ENCODE measurements at places on chromosomes 5 and 9.

DNA sequence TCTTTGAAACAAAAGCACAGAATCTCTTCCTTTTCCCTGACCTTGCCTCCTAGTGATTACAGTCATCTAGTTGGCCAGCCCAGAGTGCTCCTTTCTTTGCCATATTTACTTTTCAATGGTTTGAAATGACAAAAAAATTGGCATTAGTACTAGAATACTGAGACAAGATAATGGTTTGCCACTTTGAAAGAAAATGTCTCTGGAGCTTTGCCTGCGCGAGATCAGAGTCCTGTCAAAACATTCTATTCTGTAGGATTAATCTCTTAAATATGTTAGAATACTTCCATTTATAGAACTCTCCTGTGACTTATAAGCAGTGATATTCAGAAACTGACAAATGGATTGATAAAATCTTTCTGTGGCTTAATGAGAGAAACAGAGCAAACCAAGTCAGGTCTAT, 484.0 kb upstream of the IZUMO3 start:
- no peaks in the 10 kb centered on the region for H3K4me1 ChIP-seq
- H3K36me3 ChIP-seq, result no peaks in the 10 kb centered on the region
- no peak for DNase-seq
- H3K27me3 ChIP-seq, result no peaks in the 10 kb centered on the region
- H3K4me3 ChIP-seq, result no peak overlapping the region
- H3K27ac ChIP-seq, result no peak overlapping the region

GRCh38 chr5:44497606-44498005, 108.4 kb upstream of the FGF10 start:
- H3K4me1 ChIP-seq, result no peaks in the 10 kb centered on the region
- no peaks in the 10 kb centered on the region for H3K36me3 ChIP-seq
- H3K27me3 ChIP-seq, result no peaks in the 10 kb centered on the region
- DNase-seq, result no peak
- H3K27ac ChIP-seq, result no peak overlapping the region

DNA sequence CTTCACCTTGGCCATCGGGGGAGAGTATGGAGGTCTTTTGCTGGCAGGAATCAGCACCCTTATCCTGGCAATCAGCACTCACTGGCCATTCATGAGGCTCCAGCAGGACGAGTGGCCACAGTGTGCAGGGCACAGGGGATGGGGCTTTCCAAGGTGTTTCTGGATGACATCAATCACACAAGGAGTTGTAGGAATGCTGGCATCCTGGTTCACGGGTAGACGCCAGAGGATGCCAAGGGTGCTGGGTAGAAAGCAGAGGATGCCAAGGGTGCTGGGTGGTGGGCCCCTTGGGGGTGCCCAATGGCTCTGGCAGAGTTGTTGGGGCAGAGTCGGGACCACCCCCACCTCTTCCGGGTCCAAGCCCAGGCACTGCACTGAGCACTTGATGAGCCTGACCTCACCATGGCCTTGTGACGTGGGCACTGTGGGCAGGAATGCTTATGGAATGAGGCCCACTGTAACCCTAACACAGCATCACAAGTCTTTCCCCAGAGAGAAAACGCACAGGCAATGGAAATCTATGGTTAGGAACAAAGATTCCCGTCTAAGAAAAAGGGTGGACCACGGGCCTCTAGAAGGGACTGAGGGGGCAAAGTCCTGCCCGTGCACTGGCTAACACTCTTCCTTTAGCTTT, 29.1 kb downstream of the CEL start:
- no peaks in the 10 kb centered on the region for H3K4me1 ChIP-seq
- H3K27me3 ChIP-seq, result no peaks in the 10 kb centered on the region
- H3K36me3 ChIP-seq, result no peaks in the 10 kb centered on the region
- DNase-seq, result no peak
- H3K4me3 ChIP-seq, result no peak overlapping the region

DNA sequence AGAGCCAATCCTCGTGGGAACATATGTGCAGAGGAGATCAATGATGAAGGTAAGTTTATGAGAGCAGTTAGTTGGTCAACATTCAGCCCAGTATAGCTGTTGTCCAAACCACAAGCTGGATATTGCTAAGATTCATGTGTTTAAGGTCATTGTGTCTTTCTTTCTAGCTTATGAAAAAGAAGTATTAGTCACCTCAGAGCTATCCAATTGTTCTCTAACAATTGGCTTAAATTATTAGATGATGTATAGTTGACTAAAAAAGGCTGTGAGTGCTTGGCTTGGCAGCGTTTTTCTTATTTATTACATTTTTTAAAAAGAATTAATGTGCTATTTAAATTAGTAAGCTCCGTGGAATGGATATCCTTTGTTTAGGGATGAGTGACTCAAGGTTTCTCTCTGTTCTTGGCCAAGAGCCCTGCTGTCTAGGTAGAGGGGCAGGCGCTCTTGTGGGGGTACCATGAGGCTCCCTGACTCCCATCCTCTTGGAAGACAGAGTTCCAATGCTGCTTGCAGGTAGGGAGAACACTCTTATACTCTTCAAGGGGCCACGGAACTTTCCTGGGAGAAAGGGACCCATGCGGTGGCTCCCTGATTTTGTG, 487.4 kb downstream of the IRX1 start:
- no peak overlapping the region for H3K4me3 ChIP-seq
- no peaks in the 10 kb centered on the region for H3K36me3 ChIP-seq
- DNase-seq, result no peak
- no peaks in the 10 kb centered on the region for H3K4me1 ChIP-seq
- H3K27me3 ChIP-seq, result no peaks in the 10 kb centered on the region

- no peaks in the 10 kb centered on the region for H3K4me1 ChIP-seq
- H3K36me3 ChIP-seq, result no peaks in the 10 kb centered on the region
- peaks cover 15% of the 10 kb centered on the region for H3K27me3 ChIP-seq
- no peak for DNase-seq
- H3K4me3 ChIP-seq, result no peak overlapping the region
These were observed 14.1 kb upstream of the RNF145 start for GRCh38 chr5:159223469-159223868.

GRCh38 chr5:132422720-132423437, 53.4 kb downstream of the SLC22A5 start:
- H3K27me3 ChIP-seq, result no peaks in the 10 kb centered on the region
- DNase-seq, result no peak
- H3K4me1 ChIP-seq, result no peaks in the 10 kb centered on the region
- no peak overlapping the region for H3K4me3 ChIP-seq

GRCh38 chr5:8382456-8382855, 513.5 kb downstream of the MTRR start:
- H3K36me3 ChIP-seq, result no peaks in the 10 kb centered on the region
- no peak overlapping the region for H3K4me3 ChIP-seq
- H3K27ac ChIP-seq, result no peak overlapping the region
- H3K4me1 ChIP-seq, result no peaks in the 10 kb centered on the region

DNA sequence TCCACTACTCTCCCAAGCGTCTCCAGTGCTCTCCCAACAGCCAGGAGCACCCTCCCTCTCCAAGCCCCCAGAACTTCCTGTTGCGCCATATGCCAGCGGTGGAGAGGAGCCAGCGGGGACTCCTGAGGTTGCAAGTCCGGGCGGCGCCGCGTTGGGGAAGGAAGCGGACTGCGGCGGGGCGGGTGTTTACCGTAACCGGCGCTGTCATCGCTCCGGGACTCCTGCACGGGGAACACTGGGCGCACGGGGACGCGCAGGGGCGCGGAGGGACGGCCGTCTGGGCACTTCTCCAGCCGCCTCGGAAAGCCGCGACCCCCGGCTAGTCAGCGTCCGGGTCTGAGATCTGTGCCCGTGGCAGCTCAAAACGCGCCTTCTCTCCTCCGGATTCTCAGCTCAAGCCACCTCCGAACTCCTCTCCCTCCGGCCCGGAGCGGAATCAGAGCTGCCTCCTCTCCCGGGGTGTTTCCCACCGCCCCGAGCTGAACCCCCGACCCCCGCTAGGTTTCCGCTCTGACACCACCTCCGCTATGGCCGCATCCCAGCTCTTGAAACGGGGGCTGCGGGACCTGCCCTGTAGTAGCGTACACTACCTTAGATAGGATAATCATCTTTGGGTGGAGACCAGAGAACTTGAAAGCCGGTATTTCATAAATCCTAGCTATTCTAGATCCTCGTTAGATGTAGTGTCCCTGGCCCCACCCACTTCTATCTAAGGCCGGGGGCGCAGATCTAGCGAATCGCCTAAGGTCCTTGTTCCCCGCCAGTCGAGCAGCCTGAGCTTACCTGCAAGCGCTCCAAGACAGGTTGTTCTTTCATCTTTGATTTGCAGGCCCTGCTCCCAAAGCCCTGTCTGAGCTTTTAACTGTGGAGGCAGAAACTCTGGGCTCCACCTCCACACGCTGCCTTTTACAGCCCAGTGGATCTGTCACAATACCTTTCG, at the start of gene TRPM6:
TSS of gene TRPM6 (minus strand) at position 881 of the 940 bp plus-strand sequence. CDS start at position 816, 65 bp downstream.
- peaks cover 1% of the 10 kb centered on the region for H3K4me1 ChIP-seq
- H3K27ac ChIP-seq, result no peak within 1 kb of the TSS
- no peaks in the 10 kb centered on the region for H3K27me3 ChIP-seq
- H3K4me3 ChIP-seq, result peak within 1 kb of the TSS; percentile 63
- no peaks in the 10 kb centered on the region for H3K36me3 ChIP-seq

DNA sequence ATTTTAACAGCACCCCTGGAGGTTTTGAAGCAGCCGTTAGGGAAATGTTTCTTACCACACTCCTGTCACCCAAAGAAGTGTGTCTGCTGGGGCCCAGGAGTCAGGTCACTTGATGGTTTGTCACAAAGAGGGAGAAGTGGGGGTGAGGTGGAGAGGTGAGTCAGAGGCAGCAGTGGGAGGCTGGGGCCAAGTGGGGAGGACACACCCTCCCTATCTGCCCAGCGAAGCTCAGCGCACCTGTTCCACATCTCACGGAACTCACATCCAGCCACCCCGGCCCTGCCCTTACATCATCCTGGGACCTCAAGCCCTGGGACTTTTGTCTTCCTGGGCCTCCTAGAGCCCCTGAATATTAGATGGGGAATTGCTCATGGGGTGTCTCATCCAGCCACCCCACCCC, 171.1 kb upstream of the SMIM23 start:
- H3K36me3 ChIP-seq, result no peaks in the 10 kb centered on the region
- no peak for DNase-seq
- no peak overlapping the region for H3K27ac ChIP-seq
- H3K4me1 ChIP-seq, result peaks cover 6% of the 10 kb centered on the region
- peaks cover 11% of the 10 kb centered on the region for H3K27me3 ChIP-seq

DNA sequence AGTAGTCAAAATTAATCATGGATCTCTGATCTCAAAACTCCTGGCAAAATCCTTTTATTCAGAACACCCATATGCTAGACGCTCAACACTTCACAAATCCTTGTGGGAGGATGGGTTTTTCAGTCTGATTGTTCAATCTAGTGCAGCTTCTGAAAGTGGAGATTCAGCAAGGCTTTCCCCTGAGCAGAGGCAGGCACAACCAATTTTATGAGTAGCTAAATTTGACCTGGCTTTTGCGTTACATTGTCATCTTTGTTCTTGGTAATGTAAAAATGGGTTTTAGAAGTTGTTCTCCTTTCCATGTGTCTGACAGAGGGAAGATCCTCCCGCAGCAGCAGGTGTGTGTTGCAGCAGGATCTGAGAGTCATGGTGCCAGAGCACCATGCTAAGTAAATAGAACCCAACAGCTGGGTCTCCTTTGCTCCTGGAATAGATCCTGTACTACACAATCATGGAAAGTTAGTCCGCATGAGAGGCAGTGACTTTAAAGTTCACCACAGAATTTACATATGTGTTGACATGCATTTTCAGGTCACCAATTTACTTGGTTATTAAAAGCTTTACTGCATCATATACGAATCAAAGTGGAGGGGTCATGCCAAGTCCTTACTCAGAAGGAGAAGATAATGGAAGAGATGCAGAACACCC, 70.1 kb upstream of the MEF2C start:
- no peak overlapping the region for H3K4me3 ChIP-seq
- DNase-seq, result no peak
- no peaks in the 10 kb centered on the region for H3K27me3 ChIP-seq

DNA sequence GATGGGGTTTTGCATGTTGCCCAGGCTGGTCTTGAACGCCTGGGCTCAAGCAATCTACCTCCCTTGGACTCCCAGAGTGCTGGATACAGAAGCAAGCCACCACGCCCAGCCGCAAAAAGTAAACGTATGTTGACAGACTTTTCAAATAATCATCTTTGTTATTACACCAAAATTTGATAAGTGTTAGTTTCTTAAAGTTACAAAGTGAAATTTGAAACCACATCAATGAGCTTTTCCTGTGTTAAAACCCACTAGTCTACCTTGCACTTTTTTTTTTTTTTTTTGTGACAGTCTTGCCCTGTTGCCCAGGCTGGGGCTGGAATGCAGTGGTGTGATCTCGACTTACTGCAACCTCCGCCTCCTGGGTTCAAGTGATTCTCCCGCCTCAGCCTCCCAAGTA, 29.9 kb downstream of the SPACA9 start:
- no peak for DNase-seq
- H3K27ac ChIP-seq, result no peak overlapping the region
- peaks cover 5% of the 10 kb centered on the region for H3K36me3 ChIP-seq
- peaks cover 4% of the 10 kb centered on the region for H3K4me1 ChIP-seq
- no peaks in the 10 kb centered on the region for H3K27me3 ChIP-seq

GRCh38 chr5:123875561-123876275, 363.7 kb downstream of the CSNK1G3 start:
- H3K4me3 ChIP-seq, result no peak overlapping the region
- no peaks in the 10 kb centered on the region for H3K36me3 ChIP-seq
- H3K4me1 ChIP-seq, result peaks cover 10% of the 10 kb centered on the region
- peak; percentile 45 for DNase-seq

DNA sequence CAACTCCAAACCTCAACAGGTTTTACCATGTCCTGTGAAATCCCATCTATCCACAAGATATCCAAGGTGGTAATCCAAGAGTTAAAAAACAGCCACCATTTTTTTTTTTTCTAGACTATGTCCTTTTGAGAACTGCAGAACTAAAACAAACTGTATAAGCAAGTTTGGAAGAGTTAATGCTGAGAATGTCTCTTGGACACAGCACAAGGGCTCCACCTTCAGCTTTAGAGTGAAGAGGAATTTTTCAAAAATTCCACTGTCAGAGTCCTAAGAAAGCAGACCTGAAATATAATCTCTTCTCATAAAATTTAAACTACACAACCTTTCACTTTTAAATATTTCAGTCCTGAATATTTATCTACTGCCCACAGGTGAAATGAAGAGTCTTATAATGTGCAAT, 167.8 kb upstream of the CCNG1 start:
- DNase-seq, result no peak
- H3K4me1 ChIP-seq, result no peaks in the 10 kb centered on the region
- H3K27ac ChIP-seq, result no peak overlapping the region
- no peaks in the 10 kb centered on the region for H3K27me3 ChIP-seq
- H3K4me3 ChIP-seq, result no peak overlapping the region
- H3K36me3 ChIP-seq, result no peaks in the 10 kb centered on the region

DNA sequence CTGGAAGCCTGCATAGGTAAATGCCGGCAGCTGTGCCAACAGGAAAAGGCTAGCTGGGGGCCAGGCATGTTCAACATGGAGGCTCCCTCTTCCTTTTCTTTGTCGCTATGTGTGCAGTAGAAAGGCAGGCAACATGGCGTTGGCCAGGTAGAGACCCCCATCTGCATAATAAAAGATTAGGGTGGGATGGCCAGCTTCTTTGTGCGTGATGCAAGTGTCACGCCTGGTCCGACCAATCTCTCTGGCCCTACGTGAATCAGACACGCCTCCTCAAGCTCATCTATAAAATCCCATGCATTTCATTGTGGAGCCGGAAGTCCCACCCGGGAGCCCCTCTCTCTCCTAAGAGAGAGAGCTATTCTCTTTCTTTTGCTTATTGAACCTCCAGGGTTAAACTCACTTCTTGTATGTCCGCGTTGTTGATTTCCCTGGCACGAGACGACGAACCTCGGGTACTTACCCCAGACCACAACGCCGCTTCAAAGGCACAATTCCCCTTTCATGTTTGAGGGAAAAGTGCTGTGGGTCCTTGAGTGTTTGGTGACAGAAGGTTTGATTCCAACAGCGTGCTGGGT, 25.0 kb upstream of the C5orf47 start:
- peaks cover 7% of the 10 kb centered on the region for H3K4me1 ChIP-seq
- no peaks in the 10 kb centered on the region for H3K27me3 ChIP-seq
- no peak for DNase-seq
- H3K27ac ChIP-seq, result no peak overlapping the region

GRCh38 chr9:87554171-87554910, 56.7 kb downstream of the DAPK1 start:
- no peaks in the 10 kb centered on the region for H3K27me3 ChIP-seq
- DNase-seq, result no peak
- H3K4me1 ChIP-seq, result no peaks in the 10 kb centered on the region

Data from iPS DF 6.9 (cell line).